AG08395 (cell line): ENCODE measurements at places on chromosomes 5 and 9.

DNA sequence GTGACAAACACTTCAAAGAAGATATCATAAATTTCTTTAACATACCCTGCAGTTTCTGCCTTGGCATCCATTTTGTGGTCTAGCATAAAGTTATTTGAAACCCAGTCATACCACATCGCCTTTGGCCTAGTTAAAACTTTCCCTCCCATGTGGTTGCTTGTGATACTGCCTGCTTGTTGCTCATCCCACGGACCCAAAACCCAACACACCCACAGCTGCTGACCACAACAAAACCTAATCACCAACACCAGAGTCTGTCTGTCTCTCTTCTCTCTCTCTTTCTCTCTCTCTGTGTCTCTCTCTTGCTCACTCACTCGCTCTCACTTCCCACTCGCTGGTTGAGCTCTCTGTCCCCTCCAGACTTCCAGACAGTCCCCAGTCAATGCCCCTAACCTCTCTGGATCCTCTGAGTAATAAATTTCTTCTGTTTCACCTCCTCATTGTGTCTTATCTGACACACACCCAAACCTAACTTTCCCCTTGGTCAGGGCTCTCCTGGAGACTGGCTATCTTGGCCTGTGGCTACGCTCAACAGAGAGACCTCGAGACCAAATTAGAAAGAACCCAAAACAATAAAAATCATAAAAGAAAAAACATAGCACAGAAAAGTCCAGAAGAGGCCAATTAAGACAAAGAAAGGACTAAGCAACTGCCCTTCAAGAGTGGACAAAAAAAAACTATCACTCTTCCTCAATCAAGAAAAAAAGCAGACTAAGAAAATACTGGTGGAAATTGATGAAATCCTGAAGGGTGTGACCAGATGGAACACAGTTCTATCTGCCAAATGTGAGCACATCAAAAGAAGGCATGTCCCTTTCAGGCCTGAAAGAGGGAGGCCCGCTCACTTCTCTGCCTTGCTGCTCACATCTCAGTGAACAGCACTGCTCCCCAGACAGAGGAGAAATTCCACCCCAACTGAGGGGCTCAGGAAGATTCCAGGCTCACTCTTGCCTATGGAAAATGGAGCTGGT lies 41.5 kb downstream of the TTLL11 start:
- DNase-seq = peak; percentile 57

- no peak for DNase-seq
These were observed 30.7 kb downstream of the ACOT12 start for GRCh38 chr5:81363093-81363871.

DNA sequence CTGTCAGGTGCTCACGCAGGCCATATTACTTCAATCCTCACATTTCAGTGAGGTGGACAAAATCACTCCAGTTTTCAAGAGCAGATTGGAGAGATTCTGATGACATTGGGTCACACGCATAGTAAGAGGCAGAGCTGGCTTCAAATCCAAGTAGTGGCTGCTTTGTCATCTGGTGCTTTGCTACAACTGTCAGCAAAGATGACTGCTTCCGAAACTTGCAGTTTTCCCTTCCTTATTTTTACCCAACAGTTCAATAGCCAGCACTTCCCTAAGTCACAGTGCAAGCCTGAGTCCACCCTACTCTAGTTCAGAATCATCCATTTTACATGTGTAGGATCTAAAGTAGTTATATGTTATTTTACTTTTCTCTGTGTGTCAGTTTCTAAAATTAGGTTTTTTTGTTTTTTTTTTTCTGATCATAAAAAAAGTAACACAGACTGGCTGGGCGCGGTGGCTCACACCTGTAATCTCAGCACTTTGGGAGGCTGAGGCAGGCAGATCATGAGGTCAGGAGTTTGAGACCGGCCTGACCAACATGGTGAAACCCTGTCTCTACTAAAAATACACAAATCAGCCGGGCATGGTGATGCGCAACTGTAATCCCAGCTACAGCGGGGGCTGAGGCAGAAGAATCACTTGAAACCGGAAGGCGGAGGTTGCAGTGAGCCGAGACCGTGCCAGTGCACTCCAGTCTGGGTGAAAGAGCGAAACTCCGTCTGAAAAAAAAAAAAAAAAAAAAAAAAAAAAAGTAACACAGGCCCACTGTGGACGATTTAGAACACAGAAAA lies 49.6 kb downstream of the ANKDD1B start:
- DNase-seq = no peak

DNA sequence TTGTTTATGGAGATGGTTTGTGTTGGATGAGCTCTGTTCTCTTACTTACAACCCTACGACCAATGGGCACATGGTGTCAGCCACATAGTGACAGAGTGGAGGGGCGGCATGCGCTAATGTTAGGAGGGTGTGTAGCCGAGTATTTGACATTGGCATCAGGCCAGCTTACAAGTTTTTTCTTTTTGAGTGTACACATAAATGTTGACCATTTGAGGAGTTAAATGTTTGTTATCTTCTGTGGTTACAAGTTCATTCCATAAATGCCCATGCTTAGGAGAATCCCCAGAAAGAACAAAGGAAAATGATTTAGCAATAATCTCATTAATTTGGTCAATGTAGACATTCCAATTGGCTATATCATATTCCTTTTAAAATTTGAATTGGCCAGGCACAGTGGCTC lies 180.1 kb upstream of the ELL2 start:
- no peak for DNase-seq

- DNase-seq = no peak
These were observed 658.3 kb upstream of the WWC1 start for GRCh38 chr5:167633114-167633513.
